ENCODE measurements at places on chromosomes 2 and 18.

DNA sequence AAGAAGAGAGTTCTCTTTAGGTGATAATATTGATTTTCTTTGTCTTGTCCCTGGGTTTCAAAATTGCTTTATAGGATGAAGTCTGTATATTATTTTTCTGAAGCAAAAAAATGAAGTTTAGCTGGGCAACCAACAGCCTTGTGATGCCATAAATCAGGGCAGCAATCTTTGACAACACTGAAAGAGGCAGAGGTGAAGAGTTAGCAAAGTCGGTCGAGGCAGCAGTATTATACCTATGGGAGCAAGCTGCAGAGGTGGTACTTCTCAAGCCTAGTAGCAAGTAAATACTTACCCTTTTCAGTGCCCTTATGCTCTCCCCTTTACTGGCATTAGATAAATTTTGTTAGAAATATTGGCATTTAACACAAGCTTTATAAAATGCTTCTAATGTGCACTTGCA, 92.9 kb downstream of the NETO1 start:
- no peak for DNase-seq

DNA sequence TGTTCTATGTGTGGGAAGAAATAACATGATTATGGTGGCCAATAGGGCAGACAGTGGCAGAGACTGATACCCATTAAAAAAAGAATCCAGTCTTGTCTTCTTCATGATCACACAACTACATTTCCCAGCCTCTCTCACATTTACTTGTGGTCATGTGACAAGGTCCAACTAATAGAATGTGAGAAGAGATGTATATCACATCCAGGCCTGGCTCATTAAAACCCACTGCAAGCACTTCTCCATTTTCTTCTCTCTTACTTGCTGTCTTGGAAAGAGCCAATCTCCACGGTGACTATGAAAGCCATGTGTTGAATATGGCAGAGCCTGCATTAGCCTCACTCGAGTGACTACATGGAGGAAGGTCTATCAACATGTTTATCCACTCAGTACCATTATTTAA, 306.2 kb upstream of the ZEB2 start:
- DNase-seq = no peak

DNA sequence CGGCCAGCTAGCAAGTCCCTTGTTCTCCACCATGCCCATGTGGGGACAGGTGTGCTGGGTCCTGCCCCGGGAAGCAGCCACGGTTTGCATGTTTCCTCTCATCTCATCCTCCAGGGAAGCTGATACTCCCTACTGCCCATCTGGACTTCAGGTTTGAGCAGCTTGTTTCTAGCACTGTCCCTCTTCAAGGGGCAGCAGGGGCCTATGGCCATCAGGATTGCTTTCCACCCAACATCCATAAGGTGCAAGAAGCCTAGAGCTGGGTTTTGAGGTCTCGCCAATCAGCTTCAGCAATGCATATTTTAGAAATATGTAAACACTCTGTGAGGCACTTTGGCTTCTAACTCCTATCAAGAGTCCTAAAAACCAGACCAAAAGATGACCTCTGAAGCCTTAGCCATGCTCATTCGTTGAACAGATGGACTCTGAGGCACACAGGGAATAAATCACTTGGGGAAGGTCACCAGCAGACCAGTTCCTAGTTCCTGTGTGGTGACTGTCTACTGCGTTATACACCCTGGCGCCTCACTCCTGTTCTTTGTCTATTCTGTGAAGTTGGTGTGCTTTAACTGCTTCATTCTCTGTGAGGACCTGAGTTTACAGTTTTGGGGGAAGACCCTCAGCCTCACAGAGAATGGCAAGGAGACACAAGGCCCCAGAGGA, 192.6 kb upstream of the TWIST2 start:
- no peak for DNase-seq

DNA sequence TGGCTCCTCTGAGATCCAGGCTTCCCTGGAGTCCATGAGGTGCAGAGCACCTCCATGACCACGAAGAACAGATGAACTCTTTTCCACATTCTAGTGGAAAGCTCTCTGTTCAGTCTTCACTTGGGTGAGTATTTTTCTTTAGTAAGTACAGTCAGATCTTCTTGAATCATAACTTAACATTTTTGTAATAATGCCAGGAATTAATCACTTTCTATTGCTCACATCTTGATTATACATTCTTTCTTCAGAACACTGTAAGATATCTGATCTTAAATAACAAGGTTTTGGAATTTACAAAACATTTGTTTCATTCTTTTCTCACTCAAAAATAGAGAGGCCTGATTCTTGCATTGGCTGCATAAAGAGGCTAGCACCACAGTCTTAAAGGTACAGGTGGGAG, 45.4 kb upstream of the RND3 start:
- no peak for DNase-seq

GRCh38 chr2:40606862-40607261, 155.0 kb upstream of the SLC8A1 start:
- DNase-seq = no peak

DNA sequence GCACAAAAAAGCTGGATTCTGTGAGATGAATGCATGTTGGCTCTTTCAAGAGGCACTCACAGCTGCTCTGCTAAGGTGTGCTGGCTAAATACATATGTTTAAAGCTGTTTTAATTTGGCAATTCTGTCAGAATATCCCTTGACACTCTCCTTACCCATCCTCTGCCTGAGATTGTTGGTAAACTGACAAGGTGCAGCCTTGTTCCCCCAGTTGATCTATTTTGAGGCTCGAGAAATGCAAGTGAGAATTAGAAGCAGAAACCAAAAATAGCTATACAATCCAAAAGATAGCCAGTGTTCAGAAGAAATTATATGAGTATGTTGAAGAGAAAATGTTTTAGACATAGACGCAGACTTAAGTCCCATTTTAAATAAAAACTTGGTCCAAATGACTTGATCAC, 971.7 kb upstream of the GYPC start:
- DNase-seq = no peak

DNA sequence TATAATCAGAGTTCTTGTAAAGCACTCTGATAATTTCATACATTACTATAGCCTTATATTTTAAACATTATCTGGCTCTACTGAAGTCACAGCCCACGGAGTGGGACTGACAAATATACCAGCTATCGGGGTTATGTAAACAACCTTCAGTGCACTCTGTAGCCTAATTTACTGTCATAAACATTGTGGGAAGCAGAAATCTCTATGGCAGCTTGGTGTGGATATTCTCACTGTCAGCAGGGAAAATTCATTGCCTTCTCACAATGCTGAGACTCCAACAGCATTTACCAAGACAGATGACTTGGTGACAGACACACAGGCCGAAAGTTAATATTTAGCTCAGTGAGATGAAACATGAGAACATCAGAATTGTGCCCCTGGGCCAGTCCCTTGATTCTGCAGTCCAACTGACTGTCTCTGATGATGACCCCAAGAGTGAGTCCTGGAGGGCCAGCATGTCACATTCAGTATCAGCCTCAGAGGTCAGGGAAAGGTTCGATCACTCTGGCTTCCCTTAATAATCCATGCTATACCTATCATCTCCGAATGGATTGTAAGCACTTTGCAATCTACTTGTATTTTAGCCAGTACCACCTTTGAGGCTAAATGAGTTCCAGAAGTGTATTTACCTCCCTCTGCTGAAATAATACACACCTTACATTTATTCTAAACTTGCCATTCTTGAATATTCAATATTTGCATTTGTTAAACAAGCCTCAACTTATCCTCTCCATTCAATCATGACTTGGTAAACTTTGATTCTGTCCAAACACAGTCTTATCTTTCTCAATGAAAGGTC, 146.2 kb upstream of the OSR1 start:
- no peak for DNase-seq

DNA sequence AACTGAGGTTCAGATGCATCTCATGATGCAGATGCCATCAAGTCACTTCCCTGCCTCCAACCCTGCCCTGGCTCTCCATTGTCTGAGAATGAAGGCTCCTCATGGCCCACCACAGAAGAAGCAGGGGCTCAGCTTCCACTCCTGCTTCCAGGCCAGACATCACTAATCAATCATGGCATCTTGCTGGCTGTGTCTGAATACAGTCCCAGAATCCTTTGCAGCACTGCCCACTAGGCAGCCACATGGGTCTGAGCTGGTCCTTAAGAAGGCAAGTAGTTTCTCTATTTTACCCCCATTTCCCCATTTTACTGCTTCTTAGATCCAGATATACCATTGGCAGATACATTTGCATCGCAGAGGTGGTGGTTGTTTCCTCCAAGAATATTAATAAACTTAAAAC, 7.3 kb downstream of the ASPRV1 start:
- no peak for DNase-seq

- peak; percentile 85 for DNase-seq
Measured at GRCh38 chr18:48222118-48222517, 187.1 kb downstream of the ZBTB7C start.

- DNase-seq = no peak
Measured at GRCh38 chr18:79642626-79643025, 37.0 kb upstream of the CTDP1 start.

DNA sequence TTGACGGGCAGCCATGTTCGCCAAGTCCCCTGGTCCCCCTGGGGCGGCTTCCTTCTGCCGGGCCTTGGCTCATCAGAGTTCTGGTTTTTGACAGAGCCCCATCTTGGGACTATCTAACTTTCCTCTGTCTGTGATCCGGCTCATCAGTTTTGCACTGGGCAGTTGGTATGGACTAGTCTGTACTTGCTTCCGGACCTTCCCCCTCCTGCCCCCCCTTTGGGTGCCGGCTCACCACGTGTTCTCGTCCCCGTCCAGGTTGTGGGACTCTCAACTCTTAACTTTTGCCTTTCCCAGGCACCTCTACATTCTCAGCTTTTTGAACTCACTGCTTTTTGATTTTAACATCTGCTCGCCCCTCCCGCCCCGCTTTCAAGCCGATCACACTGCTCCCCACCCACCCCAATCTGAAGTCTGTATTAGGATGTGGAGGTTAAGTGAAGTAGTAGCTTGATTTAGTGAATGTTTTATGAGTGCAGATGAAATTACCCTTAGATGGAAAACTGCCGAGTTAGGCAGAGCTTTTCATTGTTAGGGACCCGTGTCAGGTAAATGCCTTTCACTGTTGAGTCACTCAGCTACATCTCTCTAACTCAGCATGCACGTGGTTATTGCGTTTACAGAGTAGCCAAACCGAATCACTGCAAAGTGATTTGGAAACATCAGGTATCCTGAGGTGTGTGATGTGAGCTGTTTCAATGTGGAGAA, 874 bp downstream of the WDR43 start:
- DNase-seq = no peak

GRCh38 chr18:22166069-22166950, 3.1 kb upstream of the GATA6 start:
- no peak for DNase-seq

- DNase-seq = no peak
Measured at GRCh38 chr2:157420771-157421323, 23.0 kb downstream of the CYTIP start.

- no peak for DNase-seq
Measured at GRCh38 chr2:220433131-220433530, 805.7 kb downstream of the SLC4A3 start.

GRCh38 chr2:173184031-173185004, 108.7 kb downstream of the MAP3K20 start:
- DNase-seq = no peak

DNA sequence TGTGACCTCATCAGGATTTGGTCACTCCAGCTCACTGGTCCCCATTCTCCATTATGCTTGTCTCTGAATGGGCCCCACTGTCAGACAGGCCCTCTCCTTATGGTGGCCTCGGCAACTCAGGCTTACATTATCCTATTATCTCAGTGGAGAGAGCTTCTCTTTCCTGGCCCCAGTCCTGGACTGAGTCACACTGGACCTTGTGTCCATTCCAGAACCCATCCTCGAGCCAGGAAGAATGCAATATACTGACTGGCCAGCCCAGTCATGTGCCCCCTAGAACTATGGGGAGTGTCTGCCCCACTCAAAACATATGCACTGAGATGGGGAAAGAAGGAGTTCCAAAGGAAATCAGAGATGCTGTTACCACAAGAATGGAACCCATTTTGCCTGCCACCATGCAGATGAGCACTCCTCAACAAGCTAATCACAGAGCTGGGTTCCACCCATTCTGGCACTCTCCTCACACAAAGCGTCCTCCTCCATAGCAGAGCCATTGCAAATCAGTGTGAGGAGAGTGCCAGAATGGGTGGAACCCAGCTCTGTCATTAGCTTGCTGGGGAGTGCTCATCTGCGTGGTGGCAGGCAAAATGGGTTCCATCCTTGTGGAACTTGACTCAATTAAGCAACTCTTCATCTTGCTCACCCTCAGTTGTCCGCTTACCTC, 71.9 kb downstream of the CHRNA1 start:
- DNase-seq = no peak

GRCh38 chr18:79687806-79688205, 8.2 kb downstream of the CTDP1 start:
- DNase-seq = no peak

DNA sequence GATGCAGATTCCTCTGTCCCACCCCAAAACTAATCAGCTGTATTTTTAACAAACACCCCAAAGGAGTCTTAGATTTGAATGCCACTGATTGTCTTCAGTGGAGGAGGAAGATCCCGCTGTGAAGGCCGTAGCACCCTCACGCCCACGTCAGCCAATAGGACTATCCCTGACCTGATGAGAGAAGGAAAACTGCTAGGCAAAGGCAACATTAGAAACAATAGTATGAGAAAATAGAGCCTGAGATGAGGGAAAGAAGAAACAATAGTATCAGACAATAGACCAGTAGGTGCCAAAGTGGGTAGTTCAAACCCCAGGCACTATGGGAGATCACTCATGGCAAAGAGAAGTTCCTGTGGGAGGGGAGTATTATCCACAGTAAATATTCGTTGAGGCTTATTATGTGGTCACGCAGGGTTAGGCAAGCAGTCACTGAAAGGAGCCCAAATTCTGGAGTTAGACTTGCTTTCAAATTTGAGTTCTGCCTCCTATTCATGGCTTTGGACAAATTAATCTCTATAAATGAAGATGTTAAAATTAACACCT, 2.8 kb downstream of the PCBP1 start:
- no peak for DNase-seq

Data from NCI-H187 (cell line).